ENCODE measurements at places on chromosomes 16 and 17.

DNA sequence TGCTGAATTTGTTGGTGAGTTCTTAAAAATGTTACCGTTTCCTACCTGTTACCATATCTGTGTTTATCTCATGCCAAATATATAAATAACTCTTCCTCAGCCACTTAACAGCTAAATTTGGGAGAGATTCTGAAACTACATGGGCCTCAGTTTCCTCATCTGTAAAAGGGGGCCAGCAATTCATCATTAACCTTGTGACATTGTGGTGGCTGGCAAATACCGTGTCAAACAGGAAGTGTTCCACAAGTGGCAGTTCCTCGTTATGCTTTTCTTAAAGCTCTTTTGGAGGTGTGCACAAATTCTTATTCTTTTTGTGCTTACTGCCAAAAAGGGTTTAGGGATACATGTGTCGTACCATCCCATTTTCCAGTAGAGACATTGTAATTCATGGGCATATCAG, 220.4 kb upstream of the CACNG5 start:
- no peak for DNase-seq

DNA sequence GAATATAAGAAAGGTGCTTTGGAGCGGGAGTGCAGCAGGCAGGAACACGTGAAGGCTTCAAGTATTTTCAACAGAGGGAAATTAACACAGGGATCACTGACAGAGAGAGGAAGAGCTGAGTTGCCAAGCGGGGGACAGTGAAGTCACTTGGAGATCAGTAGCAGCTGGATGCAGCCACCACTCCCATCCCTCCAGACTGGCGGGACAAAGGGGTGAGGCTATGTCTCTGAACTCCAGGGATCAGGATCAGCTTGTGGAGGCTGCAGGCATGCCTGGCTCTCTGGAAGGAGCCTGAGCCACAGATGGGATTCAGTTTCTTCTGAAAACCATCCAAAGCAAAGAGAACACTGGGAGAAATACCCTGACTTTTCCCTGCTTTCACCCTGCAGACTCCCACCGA, 113.7 kb upstream of the IRX3 start:
- no peak for DNase-seq

GRCh38 chr17:63694950-63695773, 4.8 kb downstream of the LIMD2 start:
- DNase-seq: no peak

- DNase-seq: no peak
Observed at GRCh38 chr16:54431041-54431996, 144.7 kb upstream of the IRX3 start.

- no peak for DNase-seq
Observed at GRCh38 chr16:80591071-80591915, 50.5 kb downstream of the DYNLRB2 start.

DNA sequence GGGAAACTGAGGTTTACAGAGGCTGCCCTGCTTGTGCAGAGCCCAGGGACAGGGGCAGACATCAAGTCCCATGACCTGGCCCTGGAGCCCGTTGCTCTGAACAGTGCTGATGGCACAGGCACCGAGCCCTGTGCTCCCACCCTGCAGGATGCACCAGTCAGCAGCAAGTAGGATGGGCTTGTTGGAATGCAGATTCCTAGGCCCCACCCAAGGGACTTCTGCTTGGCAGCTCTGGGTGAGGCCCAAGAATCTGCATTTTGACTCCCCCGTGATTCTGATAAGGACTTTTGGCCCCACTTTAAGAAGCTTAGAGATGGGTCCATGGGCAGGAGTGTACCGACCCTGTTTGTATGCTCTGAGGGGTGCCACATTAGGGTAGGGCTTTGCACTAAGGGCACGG, 23.3 kb downstream of the LASP1 start:
- no peak for DNase-seq

GRCh38 chr16:89437991-89438390, 52.4 kb downstream of the ANKRD11 start:
- no peak for DNase-seq

- DNase-seq: no peak
Observed at GRCh38 chr17:76480632-76481031, 13.2 kb downstream of the AANAT start.

DNA sequence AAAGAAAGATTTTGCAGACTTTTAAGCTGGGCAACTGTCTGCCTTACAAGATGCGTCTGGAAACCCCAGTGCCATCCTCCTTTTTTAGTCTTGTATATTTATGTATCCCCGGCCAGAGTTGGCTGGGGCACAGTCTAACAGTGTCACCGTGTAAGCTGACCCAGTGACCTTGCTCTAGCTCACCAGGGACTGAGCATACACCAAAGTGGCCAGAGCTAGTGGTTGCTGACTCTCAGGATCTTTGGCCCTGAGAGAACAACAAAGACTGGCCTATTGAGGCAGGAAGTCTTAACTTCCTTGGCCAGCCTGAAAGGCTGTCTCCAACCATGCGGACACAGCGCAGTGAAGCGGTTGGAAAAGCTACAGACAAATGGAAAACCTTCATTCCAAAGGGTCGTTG, 745.2 kb downstream of the WWOX start:
- DNase-seq: no peak

Measured in RWPE1 (cell line).